Stimulated activated CD4-positive, alpha-beta T cell treated with anti-CD3 and anti-CD28 coated beads, Interleukin-2, amount 100 ng/mL, for 24 hours (primary cell): ENCODE measurements at places on chromosomes 16 and 17.

DNA sequence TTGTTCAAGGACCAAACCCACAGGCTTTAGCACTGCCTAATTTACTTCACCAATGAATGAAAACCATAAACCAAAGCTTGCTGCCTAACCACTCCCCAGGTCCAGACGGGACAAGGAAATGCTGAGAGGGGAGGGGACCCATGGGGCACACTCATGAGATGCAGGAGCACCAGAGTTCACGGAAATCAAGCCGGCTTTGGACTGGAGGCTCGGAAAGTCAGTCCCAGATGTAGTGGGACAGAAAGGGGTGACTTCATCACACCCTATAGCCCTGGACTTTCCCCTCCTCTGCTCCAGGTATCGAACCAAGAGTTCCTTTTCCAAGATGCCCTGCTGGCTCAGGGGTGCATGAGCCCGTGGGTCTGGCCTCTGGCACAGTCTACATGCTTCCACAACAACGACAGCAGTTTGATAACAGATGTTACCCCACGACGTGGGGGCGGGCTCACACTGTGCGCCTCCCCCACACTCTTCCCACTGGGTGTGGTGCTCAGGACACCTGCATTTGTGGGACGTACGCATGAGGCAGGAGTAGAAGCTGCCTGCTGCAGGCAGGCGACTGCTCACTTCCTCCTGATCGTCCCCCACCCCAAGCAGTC is 63.2 kb downstream of the AMFR start:
- DNase-seq: no peak

DNA sequence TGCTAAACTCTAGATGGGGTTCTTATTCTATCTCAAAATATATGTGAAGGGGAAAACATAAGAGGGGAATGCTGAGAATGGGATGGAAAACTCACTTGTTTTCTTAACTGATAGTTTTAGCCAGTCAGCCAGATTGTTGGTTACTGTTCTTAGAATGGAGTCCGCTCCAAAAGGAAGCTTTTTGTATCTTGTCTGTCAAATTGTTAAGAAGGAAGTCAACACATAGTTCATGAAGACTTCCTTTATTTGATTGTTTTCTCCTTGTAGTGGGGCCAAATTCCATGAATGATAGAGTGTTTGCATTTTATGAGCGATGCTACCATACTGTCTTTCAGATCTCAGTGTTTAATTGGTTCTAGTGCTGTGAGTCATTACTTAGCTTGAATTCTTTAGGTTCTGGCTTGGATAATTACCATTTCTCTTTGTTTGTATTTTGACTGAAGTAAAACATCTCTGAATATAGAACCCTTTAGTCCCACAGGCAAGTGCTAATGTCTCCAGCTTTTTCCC is 98.3 kb upstream of the GOT2 start:
- DNase-seq: no peak

GRCh38 chr17:75854101-75854748 is 910 bp downstream of the WBP2 start:
- no peak for DNase-seq

GRCh38 chr17:71511266-71511995 is 609.4 kb upstream of the SOX9 start:
- DNase-seq: no peak

DNA sequence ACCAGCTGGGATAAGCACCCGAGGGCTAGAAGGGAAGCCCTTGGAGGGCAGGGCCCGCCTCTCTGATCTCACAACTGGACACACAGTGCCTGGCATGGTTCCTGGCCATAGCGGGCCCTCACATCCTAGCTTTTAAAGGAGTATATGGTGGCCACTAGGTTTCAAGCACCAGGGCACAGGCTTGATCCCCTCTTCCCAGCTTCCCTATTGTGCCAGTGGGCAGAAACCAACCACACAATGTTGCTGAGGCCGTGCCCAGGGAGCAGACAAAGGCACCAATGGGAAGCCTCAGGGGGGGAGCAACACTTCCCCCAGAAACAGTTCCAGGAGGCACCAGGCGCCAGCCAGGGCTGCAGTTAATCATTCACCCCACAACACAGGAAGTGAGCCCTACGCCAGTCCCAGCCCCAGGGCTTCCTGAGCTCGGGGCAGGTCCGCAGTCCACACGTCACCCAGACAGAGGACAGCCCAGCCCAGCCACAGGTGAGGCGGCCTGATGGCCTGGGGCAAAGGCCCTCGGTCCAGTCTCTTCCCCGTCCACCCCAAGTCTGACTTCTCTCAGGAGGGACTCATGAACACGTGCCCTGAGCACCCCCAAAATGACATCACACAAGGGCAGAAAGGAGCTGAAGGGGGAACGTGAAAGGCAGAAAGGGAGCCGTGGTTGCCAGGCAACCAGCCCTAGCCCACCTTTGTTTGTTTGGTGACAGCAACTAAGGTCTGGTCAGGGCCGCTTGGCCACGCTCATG is 12.8 kb downstream of the SMIM5 start:
- DNase-seq: no peak

GRCh38 chr16:84869473-84869845 is 49.7 kb downstream of the CRISPLD2 start:
- DNase-seq: no peak

- DNase-seq: no peak
Observed at GRCh38 chr17:72165192-72165866, 44.5 kb downstream of the SOX9 start.
